Activated B cell treated with CpG ODN at 0.5 μM for 24 hours (primary cell): ENCODE measurements at places on chromosomes 1 and 21.

DNA sequence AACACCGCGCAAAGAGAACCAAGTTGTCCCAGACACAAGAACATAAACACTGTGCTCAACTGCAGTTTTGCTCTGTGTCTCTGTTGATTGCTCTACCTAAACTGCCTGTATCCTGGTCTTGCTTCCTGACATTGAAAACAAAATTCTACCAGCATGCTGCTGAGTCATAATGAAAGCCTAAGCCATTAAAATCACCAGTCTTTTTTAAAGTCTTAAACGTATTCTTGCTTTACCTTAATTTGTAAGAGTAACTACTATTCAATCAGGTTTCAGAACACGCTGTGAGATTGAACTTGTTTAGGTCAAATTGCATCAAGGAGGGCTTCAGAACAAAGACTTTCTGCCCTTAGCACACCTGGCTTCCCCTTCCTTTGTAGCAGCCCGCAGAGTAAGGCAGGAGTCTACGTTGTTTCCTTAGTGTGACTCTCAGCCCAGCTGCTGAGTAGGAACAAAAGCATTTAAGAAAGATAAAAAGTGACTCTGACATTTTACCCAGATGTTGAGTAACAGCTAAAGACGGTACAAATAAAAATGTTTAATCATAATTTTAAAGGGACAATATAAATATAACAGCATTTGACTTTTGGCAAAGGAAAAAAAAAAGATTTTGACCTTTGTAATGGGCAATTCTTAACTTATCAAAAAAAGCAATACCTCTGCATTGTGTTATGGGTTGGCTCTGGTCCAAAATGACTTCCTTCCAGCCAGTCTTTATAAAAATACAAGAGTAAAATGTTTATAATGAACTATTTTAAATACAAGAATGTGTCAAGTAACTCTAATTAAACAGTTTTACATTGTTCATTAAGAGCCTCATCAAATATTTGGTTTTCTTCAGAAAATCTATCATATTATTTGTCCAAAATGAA lies 186.9 kb upstream of the ADGRL4 start:
- no peak for DNase-seq

GRCh38 chr1:116824631-116825206 lies 70.5 kb downstream of the CD2 start:
- DNase-seq = no peak

GRCh38 chr1:185058110-185058509 lies 12.8 kb downstream of the RNF2 start:
- no peak for DNase-seq

DNA sequence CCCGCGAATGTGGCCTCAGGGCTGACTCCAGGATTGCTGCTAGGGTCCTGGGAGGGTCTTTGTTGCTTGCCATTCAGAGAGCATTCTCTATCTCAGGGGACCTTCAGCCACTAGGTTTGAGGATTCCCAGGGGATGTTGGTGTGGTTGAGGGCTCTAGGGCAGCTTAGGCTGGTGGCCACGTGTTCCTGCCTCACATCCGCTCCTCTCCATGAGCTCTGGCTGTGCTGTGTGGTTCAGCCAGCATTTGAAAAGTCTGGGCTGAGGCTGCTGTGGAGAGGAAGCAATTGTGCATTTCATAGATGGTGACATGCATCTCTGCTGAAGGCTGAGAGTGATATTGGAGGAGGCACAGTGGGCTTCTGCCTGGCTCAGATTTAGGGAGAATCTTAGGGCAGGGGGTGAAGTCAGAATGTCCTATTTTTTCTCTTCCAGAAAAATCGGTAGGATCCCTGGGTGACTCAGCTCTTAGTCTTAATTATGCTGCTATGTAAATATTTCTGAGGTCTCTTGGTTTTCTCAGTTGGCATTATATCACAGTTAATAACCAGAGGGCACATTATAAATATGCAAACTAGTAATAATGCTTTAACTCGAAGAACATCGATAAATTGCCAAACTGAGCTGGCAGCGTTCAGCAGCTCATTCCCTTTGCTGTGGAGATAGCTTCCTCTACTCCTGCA lies 182.3 kb downstream of the CAMTA1 start:
- DNase-seq = no peak

DNA sequence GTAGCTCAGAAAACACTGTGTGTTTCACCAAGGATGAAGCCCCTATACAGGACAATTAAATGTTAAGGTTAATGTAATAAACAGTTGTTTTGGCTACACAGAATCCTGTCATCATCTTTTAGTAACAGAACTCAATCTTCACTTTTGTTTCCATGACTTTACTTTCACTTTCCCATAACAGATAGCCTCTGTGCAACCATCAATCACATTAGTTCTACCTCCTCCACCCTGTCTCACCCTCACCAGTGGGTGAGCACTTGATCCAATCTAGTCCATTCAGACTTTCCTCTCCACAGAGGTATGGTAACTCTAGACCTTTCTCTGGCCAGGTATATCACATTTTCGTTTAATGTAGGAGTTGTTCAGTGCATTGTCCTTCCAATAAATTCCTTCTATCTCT lies 1018.5 kb downstream of the ADGRL2 start:
- no peak for DNase-seq

DNA sequence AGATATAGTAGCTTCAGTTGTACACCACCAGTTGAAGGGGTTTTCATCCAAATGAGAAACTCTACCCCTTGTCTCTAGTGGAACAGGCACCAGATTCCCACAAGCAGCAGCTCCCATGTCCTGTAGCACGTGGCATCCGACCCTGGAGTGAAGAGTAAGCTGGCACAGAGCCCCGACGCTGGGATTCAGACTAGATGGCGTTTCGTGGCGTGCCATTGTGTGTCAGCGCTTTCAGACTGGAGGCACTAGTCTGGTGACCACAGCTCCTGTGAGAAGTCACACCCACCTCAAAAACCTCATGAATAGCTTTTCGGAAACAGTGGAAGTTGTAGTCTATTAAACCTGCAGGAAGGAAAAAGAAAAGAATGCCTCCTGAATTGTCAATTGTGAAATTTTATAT lies 20.2 kb downstream of the RRAGC start:
- DNase-seq = no peak

GRCh38 chr1:30399026-30399425 lies 324.4 kb downstream of the MATN1 start:
- no peak for DNase-seq

- DNase-seq = no peak
Observed at GRCh38 chr1:98035602-98036002, 114.8 kb upstream of the DPYD start.

DNA sequence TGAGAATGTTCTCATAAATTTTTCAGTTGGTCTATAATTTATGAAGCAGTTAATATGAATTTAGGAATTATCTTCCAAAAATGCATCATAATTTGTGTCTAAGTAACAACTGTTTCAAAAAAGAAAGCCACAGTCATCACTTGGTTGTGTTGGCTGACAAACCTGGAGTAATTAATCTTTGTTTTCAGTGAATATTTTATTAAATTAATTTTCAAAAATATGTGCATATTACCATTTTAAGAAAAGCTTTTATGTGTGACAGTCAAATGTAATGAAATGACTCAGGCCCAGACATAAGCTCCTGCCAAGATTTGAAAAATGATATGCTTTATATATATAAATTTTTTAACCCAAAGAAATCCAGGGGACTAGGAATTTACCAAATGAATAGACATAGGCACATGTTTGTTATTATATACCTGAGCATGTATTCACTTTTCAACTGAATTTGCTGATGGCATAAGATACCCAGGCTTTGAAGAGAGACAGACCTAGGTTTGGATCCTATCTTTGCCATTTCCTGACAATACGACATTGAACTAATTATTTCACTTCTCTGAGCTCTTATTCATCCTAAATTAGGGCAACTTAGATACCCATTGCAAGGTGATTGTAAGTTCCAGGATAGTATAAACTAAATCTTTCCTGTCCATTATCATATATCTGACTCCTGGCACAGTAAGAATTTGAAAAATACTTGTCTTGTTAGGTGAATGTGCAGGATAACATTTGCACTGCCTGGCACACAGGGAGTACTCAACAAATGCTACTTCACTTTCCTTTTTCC lies 729.5 kb upstream of the ADGRL2 start:
- DNase-seq = no peak

DNA sequence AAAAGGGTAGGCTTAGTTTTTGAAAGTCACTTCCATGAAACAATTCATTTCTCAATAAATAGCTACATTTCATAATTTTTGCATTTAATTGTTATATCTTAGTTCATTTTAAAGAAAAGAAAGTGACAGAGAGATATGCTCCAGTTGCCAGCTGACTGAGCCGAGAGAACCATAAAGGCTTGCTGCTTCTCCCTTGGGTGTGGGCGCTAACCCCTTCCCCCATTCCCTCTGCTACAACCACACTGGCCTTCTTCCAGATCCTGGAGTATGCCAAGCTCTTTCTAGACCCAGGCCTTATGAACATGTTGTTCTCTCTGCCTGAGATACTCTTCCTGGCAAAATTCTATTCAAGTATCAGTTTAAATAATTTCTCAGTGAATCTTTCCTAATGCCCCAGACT lies 12.3 kb downstream of the SORT1 start:
- no peak for DNase-seq

GRCh38 chr1:44596511-44596910 lies 77.8 kb downstream of the TMEM53 start:
- no peak for DNase-seq

- no peak for DNase-seq
Observed at GRCh38 chr1:154578058-154578418, 10.5 kb downstream of the CHRNB2 start.

DNA sequence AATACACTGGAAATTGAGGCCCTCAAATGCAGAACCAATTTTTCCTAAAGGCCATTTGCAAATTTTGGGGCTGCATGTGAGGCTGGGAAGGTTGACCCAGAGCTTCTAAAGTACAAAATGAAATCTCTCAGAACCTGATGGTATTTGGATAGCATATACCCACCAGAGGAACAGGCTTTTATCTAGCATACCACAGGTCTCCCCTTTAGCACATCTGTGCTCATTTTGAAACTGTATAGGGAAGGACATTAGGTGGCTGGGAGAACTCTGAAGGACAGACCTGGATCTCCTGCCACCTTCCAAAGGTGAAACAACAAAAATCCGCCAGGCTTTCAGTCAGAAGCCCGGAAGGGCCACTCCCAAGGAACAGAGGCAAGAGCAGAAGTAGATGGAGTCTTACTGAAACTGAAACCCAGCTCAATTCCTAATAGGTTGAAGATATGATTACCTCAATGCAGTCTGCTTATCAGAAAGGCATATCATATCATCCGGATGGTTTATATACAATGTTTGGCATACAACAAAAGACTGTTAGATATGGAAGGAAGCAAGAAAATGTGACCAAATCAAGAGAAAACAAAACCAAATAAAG lies 11.6 kb downstream of the CD55 start:
- DNase-seq = no peak

DNA sequence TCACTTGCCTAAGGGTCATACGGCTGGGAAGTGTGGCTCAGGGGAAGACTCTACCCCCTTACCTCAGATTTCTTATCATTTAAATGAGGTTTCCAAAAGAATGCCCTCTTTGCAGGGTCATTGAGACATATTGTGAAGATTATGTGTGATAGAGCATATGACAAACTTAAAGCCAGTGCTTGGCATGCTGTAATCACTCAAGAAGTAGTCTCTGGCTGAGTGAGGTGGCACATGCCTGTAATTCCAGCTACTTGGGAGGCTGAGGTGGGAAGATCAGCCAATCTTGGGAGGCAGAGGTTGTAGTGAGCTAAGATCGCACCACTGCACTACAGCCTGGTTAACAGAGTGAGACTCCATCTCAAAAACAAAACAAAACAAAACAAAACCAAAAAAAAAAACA lies 7.5 kb upstream of the LDLRAD2 start:
- DNase-seq = no peak

GRCh38 chr21:46171996-46172862 lies 12.0 kb downstream of the SPATC1L start:
- peak; percentile 12 for DNase-seq

- DNase-seq = no peak
Observed at GRCh38 chr1:6982860-6983259, 197.6 kb downstream of the CAMTA1 start.

- DNase-seq = no peak
Observed at GRCh38 chr1:26404641-26405040, 6.0 kb upstream of the LIN28A start.

- no peak for DNase-seq
Observed at GRCh38 chr21:35016517-35017188, 32.4 kb downstream of the RUNX1 start.

- no peak for DNase-seq
Observed at GRCh38 chr1:160565564-160565963, 13.7 kb downstream of the CD84 start.

- no peak for DNase-seq
Observed at GRCh38 chr1:160467576-160467975, 55.5 kb downstream of the SLAMF6 start.

DNA sequence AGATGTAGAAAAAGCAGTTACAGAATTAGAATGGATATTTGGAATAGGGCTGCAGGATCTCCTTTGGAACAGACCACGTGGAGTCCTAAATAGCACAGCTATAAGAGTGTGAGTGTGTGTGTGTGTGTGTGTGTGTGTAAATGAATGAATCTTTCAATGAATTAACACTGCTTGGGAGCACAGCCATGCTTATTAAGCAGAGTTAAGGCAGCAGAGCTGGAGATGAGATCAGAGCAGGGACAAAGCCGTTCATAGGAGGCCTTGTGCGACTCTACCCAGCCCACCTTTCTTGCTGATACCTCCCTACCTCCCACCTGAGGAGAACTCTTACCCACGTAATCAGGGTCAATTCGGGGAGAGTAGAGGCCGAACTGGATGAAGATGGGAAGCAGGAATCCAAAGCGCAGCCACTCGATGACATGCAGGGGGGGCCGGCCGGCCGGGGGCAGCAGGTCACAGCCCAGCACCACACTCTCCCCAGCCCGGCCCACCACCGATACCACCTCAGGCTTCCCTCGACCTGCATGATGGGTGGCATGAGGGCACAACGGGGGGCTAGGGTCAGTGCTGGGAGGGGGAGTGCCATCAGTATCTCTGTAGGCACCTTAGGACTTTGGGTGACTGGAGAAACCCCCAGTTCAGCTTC lies 2.7 kb downstream of the IGSF9 start:
- DNase-seq = no peak

- no peak for DNase-seq
Observed at GRCh38 chr1:95118067-95118499, 928 bp downstream of the TLCD4 start.

DNA sequence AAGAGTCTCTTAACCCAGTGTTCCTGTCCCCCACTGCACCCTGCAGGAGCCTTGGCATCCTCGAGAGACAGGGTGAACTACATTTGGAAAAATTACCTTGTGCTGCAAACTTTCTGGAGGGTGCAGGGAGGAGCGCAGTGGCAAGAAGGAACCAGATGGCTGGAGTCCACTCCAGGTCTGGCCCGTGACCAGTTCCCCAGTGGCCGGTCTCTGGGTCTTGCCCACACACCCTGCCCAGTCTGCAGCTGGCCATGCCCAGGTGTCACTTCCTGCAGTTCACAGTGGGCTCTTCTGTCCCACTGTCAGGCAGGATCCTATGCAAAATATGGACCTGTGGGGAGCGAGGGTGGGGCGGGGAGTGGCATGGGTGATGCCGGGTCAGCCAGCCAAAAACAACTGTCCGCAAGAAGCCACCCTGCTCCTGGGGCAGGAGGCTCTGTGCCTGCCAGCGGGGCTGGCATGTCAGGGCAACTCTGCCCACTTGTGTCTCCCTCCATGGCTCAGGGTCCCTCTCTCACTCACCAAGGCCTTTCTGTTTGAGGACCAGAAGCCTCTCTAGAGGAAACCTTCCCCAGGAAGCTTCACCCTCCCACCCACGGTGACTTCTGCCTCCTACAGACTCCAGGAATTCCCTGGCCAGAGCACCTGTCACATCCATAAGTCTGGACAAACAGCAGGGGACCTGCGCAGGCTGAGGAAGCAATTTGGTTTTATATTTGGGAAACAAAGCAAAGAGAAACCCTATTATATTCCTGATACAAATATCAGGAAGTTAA lies 55.6 kb downstream of the KIF21B start:
- DNase-seq = no peak

- DNase-seq = no peak
Observed at GRCh38 chr1:159177272-159177907, 6.0 kb downstream of the CADM3 start.
